ENCODE measurements at places on chromosomes 12 and 14. TPM values are rescaled to one million over a fixed set of nuclear protein-coding genes. Genes with fewer than 3 reads are reported as not detected.
A peak's percentile ranks its signal among the peaks of the same experiment; 100 is the strongest.

- DNase-seq, result no peak
Measured at GRCh38 chr12:124736115-124737039, 127.3 kb downstream of the SCARB1 start.

DNA sequence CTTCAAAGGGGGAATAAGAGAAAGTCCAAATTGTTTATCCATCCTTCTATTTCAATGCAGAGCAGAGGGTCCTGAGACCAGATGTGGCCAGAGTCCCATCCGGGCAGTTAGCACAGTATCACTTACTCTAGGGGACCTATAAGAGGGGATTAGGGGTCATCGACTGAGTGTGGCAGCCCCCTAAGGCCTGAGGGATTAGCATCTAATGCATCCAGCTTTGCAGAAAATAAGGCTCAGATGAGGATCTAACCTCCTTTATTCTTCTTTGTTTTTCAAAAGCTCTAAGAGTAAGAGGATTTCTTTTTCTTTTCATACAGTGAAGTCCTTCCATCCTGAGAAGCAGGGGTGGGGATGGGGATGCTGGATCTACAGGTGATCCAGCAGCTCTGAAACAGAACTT lies 43.5 kb downstream of the NEUROD4 start:
- DNase-seq, result no peak

DNA sequence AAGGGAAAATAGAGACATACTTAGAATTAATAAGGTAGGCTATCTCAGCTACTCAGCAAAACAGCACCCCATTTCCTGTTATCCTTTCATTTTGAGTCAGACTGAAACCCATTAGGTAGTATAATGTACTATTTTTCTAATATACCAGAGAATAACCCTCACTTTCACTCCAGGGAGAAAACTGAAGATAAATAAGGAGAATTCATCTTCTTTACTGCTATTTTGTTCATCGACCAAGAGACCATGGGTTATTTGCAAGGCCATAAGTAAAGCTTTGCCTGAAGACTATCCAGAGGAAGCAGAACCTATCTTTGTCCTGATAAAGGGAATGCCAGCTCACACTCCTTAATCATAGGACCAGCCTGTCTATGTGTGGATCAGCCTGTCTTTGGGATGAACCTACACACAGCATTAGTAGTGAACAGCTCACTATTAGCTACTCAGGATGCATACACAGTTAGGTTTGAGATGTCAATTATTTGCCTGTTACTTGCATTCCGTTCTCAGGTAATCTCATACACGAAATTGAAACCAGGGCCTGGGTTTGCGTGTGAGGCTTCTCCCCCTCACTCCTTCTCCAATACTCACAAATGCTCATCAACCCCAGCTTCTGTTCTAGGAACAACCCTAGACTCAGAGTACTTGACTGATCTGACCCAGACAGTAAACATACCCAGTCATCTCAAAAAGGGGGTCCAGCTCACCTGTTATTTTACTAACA lies 124.4 kb downstream of the DAD1 start:
- DNase-seq, result no peak

The MFAP5 gene
- 4.8 TPM for total RNA-seq

The IL23A gene
- total RNA-seq, result not detected

GRCh38 chr12:55705782-55706402 lies 1.8 kb downstream of the ITGA7 start:
- DNase-seq, result no peak

GRCh38 chr12:84421103-84421502 lies 491.5 kb downstream of the SLC6A15 start:
- no peak for DNase-seq

DNA sequence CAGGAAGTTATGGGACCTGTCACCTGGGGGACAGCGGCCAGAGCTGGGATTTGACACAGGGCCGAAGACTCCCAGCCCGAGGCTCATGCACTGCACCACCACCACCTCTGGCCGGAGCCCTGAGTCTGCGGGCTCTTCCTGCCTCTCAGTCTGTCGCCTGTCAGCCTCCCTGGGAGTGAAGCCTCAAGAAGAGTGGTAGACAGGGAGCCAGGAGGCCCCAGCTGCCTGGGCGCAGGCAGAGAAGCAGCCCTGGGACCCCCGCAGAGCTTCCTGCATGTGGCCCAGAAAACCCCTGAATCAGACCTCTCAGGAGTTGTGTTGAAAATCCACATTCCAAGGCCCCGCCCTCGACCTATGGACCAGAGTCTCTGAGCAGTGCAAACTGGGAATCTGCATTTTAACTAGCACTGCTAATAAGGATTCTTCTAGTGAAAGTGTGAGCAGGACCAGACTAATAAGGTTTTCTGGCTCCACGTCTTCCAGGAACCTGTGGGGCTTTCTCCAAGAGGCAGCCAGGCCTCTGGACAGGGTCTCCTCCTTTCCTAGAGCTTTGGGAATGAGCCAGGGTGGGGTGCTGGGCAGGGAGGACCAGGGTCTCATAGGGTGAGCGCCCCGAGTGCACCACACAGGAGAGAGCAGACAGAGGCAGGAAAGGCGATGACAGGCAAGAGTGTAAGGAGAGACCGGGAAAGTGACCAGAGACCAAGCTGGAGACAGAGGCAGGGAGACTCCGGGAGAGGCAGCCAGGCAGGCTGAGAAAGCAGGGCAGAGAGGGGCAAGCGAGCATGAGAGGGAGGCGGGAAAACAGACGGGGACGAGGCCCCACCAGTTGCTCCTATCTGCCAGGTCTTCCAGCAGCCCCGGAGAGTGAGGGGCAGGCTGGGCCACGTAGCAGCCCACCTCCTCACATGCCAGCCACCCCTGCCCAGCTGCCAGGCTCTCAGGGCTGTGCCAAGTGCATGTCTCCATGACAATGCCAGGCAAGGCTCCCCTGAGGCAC lies 112.4 kb downstream of the BCL11B start:
- no peak for DNase-seq

DNA sequence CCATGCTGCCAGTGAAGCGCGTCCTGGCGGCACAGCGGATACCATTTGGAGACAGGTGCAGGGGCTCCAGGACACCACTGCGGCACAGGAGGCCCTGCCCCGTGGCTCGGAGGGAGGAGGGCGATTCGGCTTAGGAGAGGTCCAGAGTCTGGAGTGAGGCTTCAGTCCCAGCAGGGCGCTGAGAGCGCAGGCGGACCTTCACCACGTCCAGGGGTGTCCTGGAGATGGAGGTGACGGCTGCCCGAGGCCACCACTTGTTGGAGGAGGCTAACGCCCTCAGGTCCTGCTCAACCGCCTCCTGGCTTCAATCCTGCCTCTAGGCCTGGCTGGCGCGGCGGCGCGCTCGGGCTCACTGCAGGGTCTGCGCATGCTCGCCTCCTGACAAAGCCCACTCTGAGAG lies 45.7 kb downstream of the EIF2S3B start:
- no peak for DNase-seq

DNA sequence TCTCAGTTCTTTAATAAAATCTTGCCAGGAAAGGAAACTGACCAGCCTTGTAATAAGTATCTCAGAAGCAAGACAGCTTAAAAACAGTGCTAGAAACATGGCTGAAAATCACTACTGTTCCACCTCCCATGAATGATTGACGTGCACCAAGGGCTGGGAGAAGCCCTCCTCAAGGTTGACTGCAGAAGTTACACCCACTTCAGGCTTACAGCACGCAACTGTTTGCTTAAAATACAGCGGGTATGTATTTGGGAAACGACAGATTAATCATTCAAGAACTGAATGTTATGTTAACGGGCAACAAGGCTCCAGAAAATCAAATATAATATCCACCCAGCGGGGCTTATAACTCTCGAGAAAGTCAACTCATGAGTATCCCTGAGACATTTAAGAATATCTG lies 22.1 kb downstream of the PRKD1 start:
- DNase-seq, result no peak

GRCh38 chr12:115444346-115444745 lies 760.4 kb upstream of the TBX3 start:
- DNase-seq, result peak; percentile 11

GRCh38 chr14:64549791-64550620 lies at the start of gene PPP1R36:
Gene PPP1R36 (plus strand): TSS chr14:64549961. CDS start chr14:64549998, 37 bp downstream.
- DNase-seq, result peak; percentile 49

DNA sequence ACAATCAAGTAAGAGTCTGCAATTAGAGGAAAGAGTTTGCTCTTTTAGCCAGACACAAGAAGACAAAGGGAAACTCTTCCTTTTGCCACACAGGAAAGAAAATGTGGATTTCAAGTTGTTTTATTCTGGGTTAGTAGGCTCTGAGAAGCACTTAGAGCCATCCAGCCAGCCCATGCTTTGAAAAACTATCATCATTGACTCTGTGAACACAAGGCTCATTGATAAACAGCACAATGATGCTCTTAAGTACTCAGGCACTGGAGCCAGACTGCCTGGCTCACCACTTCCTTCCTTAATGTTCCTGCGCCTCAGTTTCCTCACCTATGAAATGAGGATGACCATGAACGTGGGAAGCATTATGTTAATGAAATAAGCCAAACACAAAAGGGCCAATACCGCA lies 150.2 kb upstream of the EEA1 start:
- no peak for DNase-seq

- no peak for DNase-seq
Measured at GRCh38 chr12:109772622-109773321, 59.1 kb downstream of the FAM222A start.
